Left forelimb (tissue), 1 donor: ENCODE measurements at places on chromosomes 6 and 20.

GRCh38 chr20:54132612-54133433 lies 41.0 kb downstream of the CYP24A1 start:
- DNase-seq = no peak

DNA sequence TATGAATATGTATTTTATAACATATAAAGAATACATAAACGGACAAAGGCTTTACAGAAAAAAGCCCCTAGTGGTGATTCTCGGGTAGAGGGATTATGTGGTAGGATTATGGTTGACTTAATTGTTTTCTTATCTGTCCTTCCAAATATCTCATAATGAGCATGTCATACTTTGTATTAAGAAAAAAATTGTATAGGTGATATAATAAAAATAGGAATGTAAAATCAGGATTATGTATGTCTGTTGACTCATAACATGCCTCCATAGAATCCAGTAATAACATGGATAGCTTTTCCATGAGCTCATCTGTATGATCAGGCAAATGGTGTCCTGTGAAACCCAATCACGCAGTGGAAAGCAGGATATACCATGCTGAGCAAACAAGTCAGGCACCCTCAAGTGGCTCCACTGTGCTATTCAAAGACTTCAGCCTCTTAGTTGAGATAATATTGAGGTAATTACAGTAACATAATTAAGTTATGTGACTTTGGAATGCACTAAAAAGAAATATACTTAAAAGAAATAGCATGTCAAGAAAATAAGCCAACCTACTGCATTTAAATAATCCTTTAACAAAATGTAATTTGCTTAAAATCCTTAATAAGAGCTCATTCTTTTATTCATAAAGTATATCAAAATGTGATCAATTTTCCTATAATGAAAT lies 39.6 kb upstream of the PRELID3B start:
- no peak for DNase-seq

DNA sequence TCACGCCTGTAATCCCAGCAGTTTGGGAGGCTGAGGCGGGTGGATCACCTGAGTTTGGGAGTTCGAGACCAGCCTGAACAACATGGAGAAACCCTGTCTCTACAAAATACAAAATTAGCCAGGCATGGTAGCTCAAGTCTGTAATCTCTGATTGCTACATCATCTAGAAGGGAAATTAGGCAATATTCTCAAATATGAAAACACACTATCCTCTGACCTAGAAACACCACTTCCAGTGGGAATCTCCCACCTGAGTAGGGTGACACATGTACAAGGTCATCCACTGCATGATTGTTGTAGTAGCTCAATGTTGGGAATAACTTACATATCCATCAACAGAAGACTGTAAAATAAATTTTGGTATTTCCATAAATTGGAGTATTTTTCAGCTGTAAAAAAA lies 19.1 kb upstream of the SIRPD start:
- DNase-seq = no peak

DNA sequence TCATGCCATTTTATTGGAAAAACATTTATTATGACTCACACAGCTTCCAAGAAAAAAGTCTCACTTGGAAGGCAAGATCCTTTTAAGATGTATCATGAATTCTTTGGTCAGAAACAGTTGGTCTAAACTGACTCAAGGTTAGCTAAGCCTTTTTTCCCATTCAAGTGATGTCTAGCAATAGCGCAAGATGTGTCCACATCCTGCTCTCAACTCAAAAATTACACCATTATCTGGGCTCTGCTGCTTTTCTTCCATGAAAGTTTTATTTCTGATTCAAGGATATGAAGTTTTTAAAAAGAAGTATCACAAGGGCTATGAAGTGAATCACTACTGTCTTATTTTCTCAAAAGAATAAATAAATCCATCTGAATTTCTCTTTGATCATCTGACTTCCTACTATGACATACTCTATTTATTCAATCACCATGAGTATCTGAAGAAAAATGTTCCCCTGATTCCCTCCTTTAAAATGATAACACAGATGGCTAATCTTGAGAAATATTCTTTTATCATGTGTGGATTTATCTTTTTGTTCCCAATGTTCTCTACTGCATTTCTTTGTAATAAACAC lies 139.2 kb downstream of the AHI1 start:
- no peak for DNase-seq

- no peak for DNase-seq
Observed at GRCh38 chr6:49430187-49430586, 32.9 kb downstream of the MMUT start.

DNA sequence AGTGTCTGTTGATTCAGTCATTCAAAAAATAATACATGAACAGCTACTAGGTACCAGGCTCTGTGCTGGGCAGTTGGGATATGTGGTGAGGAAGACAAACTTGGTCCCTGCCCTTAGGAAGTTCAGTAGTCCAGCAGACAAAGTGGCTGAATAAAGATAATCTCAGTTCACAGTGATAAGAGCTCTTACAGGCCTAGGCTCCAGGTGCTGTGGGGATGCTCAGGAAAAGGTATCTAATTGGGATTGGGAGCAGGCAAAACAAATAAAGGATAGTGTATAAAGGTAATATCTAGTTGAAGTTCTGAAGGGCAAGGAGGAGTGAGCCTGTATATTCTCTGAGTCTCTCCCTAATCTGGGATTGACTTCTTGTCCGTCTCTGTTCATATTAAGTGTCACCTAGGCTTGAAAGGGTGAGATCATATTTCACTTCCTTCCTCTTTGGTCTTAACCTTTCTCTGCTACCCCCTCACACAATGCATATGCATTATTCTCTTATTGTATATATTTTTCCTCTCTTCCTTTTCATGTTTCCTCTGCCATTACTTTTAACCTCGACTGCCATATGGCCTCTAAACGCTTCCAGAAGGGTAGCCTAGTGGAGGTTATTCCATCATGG lies 13.5 kb downstream of the PTPN1 start:
- DNase-seq = no peak
